ENCODE measurements at places on chromosomes 7 and 10. TPM values are rescaled to one million over a fixed set of nuclear protein-coding genes. Genes with fewer than 3 reads are reported as not detected.

DNA sequence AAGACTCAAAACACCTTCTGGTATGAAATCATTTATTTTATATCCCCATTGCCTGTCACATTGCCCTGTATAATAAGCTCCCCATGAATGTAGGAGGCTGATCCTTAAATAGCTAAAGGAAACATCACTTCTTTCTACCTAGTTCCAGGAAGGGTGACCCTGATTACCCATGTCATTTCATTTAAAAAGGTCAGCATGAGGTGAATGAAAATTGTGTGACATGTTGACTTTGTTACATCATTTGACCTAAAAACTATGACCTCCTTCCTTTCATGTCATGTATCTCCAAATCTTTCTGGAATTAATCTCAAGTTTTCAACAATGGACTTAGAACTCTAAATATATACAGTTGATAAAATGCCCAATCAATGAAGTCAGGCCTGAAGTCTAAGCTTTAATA is 161.5 kb downstream of the AHR start:
- DNase-seq, result no peak

- no peak for DNase-seq
Measured at GRCh38 chr10:129028451-129028850, 438.6 kb upstream of the MGMT start.

TNS3 gene
- total RNA-seq, result 63.4 TPM

DNA sequence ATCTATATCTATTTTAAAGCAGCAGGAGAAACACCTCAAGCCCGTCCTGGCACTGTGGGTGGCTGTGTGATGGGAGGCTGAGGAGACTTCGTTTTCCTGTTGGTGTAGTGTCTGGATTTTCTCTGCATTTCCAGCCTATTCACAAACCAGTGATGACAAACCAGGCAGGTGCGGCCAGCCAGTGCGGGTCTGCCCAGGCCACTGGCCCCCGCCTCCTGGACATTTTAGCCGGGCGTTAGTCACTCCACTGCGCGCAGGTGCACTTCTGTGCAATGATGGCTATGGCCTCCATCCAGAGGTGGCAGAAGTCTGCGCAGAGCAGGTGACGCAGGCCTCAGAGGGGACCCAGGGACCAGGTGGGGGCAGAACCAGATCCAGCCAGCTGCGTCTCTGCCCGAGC is 64.9 kb upstream of the PITRM1 start:
- DNase-seq, result no peak

HHEX gene
- 0.48 TPM for total RNA-seq

- DNase-seq, result no peak
Measured at GRCh38 chr10:78953113-78953798, 115.5 kb upstream of the ZMIZ1 start.

DNA sequence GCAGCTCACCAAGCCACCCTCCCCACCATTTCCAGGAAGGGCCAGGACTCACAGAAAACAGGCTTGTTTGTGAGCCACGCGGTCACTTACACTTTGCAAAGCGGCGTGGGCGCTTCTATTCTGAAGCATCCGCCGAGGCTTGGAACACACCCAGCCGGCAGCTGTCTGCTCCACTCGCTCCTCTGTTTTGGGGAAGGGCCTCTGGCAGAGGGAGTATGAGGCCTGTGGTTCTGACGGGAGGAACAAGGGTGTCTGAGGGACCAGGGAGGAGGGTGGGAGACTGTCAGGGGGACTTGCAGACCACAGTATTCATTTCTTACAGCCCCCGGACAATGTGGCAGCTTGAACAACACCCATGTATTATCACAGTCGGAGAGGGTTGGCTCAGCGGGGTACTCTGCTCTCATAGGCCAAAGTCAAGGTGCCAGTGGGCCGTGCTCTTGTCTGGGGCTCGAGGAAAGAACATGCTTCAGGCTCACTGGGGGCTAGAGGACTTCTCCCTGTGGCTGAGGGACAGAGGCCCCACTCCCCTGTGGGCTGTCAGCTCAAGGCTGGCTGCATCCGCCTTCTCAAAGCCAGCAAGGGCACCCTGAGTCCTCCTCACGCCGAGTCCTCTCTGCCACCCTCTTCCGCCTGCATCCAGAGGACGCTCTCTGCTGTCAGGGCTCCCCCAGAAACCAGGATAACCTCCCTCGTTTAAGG is 60.4 kb upstream of the FAM20C start:
- no peak for DNase-seq

DNA sequence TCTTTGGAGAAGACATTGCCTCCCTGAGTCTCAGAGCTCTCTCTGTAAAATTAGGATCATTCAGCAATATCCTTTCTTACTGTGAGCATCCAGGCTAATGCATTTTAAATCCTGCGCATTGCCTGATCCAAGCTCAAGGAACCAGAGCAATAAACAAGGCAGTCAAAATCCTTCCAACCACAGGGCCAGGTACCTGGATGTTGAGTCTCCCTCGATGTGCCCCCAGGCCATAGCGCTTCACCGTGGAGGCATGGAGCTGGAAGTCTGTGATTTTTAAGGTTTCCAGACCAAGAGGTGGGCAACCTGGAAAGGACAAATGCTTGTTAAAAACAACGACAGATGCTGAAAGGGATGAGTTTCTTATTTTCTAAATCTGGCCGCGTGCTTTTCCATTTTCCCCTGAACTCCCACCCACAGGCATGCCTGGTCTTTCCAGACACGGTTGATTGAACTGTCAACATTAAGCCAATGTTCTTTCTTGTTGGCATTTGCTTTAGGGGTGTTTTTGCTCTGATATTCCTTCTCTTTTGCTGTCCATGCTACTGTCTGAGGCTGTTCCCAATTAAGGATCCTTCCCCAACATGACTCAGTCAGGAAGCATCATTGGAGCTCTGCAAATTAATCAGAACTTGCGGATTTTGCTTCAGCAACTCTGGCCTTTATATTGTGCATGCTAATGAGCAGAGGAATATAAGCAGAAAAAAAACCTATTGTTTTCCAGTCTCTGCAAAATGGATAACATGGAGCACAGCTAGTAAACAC is 29.0 kb downstream of the CPXM2 start:
- DNase-seq, result no peak

- DNase-seq, result no peak
Measured at GRCh38 chr7:99131290-99131689, 12.6 kb downstream of the SMURF1 start.

LHFPL3 gene
- 0.16 TPM for total RNA-seq

DNA sequence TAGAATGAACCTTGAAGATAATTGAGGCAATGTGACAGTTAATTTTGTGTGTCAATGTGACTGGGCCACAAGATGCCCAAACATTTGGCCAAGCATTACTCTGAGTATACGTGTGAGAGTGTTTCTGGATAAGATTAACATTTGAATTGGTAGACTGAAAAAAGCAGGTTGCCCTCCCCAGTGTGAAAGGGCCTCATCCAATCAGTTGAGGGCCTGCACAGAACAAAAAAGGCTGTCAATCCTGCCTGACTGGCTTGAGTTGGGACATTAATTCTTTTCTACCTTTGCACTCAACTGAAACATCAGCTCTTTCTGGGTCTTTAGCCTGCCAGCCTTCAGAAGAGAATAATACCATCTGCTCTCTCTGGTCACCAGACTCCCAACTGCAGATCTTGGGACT is 56.6 kb upstream of the PDE1C start:
- DNase-seq, result no peak
